EL (cell line): ENCODE measurements at places on chromosomes 12 and 14.
A peak's percentile ranks its signal among the peaks of the same experiment; 100 is the strongest.

- DNase-seq, result no peak
These were observed 204.2 kb upstream of the CDKN3 start for GRCh38 chr14:54192610-54193009.

DNA sequence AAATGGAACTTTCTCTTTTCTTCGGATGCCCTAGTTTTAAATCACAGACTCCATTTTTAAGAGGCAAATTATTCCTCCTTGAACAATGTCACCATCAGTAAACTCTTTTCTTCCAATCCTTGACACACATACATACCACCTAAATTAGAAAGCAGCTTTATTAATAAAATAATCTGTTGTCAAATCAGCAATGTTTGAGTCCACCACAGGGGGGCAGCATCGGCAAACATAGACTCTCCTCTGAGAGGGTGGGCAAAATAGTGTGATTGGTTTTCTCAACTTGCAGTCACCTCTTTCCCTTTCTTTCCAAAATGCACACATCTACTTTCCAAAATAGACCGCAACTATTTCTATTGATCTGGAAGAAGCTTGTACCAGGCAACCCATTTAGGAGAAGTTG is 438.4 kb upstream of the OR4E1 start:
- DNase-seq, result peak; percentile 3

GRCh38 chr14:81132468-81132867 is 88.3 kb downstream of the GTF2A1 start:
- DNase-seq, result no peak

GRCh38 chr12:119989361-119989730 is 310 bp downstream of the BICDL1 start:
- no peak for DNase-seq

DNA sequence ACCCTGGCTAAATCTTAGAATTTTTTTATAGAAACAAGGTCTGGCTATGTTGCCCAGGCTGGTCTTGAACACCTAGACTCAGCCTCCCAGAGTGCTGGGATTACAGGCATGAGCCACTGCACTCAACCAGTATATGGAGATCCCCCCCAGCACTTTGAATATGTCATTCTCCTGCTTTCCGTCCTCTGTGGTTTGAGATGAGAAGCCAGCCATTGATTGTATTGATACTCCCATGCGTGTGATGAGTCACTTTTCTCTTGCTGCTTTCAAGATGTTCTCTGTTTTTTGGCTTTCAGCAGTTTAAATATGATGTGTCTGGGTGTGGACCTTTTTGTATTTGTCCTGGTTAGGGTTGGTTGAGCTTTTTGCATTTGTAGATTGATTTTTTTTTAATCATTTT is 75.2 kb upstream of the DNM1L start:
- peak; percentile 17 for DNase-seq

DNA sequence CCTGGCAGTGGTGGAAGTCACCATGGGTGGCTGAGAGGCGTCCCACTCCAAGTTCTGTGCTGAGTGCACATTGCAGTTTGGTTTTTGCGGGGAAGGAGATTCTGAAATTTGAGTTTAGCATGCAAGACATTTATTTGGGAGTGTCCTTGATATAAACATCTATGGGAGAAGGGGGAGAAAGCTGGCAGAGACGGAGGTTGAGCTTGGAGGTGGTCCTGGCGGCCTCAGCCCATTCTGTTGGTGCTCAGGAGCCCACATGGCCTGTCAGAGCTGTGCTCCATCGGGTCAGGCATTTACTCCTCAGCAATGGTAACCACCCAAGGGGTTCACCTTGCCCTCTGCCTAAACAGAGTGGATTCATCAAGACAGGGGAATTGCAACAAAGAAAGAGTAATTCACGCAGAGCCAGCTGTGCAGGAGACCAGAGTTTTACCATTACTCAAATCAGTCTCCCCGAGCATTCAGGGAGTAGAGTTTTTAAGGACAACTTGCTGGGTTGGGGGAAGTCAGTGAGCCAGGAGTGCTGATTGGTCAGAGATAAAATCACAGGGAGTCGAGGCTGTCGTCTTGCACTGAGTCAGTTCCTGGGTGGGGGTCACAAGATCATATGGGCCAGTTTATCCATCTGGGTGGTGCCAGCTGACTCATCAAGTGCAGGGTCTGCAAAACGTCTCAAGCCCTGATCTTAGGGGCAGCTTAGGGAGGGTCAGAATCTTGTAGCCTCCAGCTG is 323.3 kb upstream of the TMEM132C start:
- peak; percentile 91 for DNase-seq
